ENCODE measurements at places on chromosomes 7 and 10.

GRCh38 chr10:111107023-111107422 lies 30.2 kb downstream of the ADRA2A start:
- DNase-seq = no peak

GRCh38 chr10:89207801-89208551 lies 859 bp upstream of the CH25H start:
- DNase-seq = peak; percentile 33

DNA sequence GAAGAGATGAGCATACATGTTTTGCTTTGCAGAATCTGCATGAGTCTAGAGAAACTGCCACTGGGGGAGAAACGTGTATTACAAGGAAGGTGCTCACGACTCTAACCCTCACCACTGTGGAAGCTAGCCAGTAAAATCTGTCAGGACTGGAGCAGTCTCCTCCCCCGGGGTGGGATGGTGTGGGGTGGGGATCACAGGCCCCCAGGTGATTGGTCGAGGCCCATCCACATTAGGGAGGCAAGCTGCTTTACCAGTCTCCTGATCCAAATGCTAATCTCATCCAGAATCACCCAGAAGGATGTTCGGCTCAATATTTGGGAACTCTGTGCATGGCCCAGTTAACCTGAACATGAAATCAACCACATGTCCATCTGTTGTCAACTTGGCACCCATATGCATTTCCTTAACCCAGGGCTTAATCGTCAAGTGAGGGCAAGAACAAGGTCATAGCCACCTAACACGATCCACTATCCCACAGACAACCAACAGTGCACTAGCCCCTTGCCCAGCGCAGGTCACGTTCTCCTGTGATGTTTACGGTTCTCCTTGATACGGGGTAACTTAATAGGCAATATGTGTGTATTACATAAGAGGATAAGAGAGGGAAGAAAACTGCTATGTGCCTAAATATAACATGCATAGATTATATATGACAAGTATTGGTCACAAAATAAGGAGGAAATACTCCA lies 40.8 kb downstream of the DNAJB6 start:
- no peak for DNase-seq

DNA sequence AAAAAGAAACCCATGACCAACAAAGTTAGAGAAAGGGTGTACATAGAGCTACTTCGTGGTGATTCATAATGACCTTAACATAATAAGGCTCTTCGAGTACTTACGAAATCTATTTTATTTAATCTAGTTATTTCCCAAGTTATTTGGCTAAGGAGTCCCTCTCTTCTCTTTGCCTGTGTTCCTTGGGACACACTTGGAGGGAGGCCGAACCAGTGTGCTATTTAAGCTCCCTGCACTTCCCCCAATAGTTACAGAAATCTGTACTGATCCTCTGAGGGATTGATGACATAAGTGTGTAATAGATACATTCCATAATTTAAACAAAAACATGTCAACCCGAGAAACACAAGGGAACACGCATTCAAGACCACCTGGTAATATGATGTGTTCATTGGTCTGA lies 351.1 kb downstream of the GATA3 start:
- DNase-seq = no peak

- DNase-seq = no peak
Observed at GRCh38 chr7:66497346-66497745, 131.3 kb upstream of the KCTD7 start.
